ENCODE measurements at places on chromosomes 1 and 21.

GRCh38 chr1:42043811-42044210, 109.4 kb upstream of the GUCA2B start:
- DNase-seq: no peak

DNA sequence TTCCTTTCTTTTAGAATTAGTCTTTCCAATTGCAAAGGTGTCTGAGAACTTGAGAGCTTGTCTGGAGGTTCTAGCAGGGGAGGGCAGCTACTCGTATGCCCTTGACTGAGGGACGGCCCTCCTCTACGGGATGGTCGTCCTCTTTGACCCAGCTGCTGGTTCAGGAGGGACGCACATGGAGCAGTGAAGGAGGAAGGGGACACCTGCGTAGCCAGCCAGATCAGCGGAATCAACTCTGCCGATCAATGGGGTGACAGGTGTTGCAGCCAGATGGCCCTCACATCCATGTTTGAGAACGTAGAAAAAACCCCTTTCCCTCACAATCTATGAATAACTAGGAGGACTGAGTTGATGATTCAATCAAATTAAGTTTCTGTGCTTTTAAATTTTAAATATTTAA, 15.7 kb upstream of the A3GALT2 start:
- DNase-seq: no peak

- DNase-seq: no peak
Observed at GRCh38 chr1:12601700-12602658, 16.0 kb downstream of the DHRS3 start.

DNA sequence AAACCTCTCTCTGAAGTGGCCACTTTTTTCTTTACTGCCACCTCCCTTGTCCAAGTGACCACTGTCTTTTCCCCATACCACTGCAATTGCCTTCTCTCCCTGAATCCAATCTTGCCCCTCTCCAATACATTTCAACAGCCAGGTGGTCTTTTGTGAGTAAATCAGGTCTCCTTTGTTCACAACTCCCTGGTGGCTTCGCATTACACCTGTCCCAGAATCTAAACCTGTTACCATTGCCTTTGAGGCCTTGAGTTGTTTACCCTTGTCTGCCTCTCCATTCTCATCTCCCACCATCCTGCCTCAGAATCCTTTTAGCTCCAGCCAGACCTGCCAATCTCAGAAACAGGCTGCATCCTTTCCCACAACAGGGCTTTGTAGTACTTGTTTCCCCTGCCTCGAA, 21.8 kb upstream of the DYNLT5 start:
- DNase-seq: no peak

GRCh38 chr1:1427106-1427819, 6.2 kb upstream of the ANKRD65 start:
- no peak for DNase-seq

DNA sequence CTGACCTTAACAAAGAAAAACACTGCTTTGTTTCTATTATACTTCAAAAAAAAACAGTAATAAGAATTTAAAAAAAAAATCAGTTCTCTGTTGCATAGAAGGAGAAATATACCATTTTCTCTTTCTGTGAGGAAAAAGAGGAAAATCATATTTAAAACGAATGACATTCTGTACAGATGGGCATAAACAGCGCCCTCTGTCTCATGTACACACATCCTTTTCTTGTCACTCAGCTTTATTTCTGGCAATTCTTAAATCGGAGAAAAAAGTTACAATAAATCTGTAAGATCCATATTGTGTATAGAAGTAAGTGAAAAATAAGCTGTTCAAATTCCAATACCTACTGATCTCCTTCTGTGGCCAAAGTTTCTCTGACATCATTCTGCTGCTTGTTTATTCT, 245.4 kb downstream of the SMYD3 start:
- DNase-seq: no peak

GRCh38 chr1:5662086-5662743, 330.0 kb downstream of the NPHP4 start:
- DNase-seq: no peak

- no peak for DNase-seq
Observed at GRCh38 chr1:209787551-209787950, 3.2 kb upstream of the C1orf74 start.

GRCh38 chr21:29441651-29442050, 142.9 kb downstream of the BACH1 start:
- no peak for DNase-seq

GRCh38 chr1:53369034-53369750, 41.3 kb upstream of the LRP8 start:
- no peak for DNase-seq

DNA sequence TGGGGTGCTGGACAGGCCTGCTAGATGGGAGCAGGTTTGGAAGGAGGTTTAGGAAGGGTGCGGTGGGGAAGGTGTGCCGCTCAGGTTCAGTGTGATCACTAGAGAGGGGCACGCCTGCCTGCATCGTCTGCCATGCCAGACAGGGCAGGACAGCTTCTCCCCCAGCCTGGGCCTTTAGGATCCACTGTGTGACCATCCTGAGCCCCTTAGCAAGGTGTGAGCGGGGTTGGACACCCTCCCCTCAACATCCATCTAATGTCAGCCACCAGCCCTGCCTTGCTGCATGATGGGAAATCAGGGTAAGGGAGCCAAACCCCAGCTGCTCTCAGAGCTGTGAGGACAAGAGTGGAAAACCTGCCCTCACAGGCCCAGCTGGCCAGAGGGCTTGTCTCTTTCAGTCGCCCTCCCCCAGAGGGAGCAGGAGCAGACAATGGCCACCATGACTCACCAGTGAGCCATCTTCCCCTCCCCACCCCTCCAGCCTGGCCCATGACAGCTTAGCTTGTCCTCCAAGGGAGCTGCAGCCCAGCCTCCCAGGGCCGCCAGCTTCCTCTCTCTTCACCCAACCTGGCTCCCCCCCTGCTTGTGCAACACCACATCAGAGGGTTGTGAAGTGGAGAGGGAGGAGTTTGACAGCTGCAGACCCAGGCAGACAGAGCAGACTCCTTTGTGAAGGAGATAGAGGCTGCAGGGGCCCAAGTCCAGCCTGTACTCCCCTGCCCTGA, 37.0 kb downstream of the NUAK2 start:
- DNase-seq: peak; percentile 94

DNA sequence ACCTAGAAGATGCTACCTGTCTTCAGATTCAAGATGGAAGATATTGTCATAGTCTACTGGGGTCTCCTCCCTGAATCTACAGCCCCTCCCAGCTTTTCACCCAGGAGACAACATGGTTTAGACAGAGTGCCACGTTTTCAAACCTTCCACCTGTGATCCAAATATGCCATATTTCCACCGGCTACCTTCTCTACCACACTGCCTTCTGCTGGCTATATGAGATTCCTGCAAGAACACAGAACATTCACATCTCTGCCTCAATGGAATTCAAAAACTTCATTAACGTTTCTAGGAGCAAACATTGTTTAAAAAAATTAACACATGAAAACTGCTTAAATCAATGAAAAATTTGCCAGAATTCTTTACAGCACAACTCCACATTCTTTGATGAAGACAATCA, 12.9 kb upstream of the LELP1 start:
- DNase-seq: no peak

GRCh38 chr1:87864676-87865075, 536.0 kb downstream of the LMO4 start:
- DNase-seq: no peak

DNA sequence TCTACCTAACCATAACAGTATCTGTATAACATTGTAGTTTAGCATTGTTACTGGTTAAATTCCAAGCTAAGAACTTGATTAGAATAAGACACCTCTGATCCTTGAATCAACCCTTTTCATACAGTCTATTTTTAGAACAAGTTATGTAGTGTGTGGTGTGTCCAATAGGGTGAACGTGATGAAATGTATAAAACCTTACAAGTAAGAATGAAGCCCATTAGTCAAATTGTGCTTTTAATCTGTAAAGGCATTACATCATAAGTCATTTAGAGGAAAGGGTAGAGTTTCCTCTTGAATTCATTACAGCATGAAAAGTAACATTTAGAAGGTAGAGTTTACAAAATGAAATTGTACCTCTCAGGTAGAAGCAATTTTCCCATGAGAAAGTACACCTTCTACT, 479.2 kb downstream of the LTN1 start:
- DNase-seq: no peak

- no peak for DNase-seq
Observed at GRCh38 chr1:67441183-67441582, 11.0 kb upstream of the SERBP1 start.

GRCh38 chr1:106289265-106289928, 767.1 kb upstream of the PRMT6 start:
- no peak for DNase-seq

DNA sequence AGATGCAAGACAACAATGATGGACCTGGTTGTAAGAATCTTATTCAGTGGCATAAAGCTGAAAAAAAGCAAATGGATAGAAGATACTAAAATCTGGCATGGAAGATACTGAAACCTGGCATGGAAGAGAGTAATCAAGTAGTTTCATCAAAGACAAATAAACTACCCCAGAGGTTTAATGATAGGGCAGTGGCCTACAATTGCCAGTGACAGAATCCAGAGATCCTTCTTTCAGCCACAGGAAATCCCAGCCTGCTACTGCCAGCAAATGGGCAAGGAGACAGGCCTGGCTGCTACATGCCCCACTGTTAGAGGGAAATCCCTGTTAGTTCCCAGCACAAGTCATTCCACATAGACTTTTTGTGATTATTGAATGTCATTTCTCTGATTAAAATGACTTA, 409.4 kb downstream of the VAV3 start:
- no peak for DNase-seq

- no peak for DNase-seq
Observed at GRCh38 chr1:19725606-19726005, 60.9 kb downstream of the HTR6 start.

- DNase-seq: no peak
Observed at GRCh38 chr1:23184212-23184934, 15.7 kb upstream of the LUZP1 start.

GRCh38 chr1:58619286-58620054, 42.4 kb upstream of the TACSTD2 start:
- no peak for DNase-seq

DNA sequence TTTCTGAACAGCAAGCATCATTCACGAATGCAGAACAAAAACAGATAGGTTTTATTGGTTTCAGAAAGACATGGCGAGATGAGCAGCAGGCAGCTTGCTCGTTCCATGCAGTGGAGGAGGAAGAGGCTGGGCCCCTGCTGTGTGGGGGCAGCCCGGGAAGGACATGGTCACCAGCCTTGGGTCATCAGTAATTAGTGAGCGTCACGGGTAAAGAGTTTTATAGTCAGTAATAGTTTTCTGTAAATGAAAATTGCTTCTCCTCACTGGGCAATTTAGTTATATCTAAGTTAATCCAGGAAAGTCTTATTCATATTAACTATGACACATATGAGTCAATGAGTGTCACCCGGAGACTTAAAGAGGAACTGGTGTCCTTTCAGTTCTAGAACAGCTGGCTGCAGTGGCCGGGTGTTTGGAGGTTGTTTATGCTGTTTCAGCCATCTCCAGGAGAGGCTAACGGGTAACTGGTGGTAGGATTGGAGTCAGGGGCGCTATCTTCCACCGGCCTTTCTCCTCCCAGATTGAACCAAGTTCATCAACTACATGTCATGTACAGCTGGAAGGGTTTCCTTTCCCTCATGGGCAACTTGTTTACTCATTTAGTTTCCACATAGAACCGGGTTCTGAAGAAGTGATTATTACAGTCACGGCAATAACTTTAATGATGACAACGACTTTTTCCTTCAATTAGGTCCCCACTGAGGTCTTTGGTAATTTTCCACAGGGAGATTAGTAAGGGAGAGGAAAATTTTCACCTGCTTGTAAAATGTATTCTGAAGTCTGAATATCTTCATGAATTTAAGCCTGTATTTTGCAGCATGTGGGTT, 34.6 kb upstream of the SLC45A1 start:
- no peak for DNase-seq

DNA sequence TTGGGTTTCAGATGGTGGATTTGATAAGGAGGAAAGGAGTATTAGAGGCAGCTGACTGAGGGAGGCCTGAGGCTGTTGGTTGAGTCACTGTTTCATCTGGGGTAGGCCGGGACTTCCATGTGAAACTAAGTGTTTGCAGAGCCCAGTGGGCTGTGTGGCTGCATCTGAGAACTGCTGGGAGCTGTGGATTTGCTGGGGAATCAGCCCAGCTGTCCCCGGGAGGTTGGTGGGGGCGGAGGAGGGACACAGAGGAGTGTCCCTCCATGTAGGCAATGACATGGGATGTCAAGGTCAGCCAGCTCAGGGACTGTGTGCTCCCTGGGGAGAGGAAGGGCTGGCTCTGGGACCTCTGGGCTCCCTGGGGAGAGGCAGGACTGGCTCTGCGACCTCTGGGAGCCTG, 36.4 kb downstream of the SLC2A7 start:
- DNase-seq: no peak

DNA sequence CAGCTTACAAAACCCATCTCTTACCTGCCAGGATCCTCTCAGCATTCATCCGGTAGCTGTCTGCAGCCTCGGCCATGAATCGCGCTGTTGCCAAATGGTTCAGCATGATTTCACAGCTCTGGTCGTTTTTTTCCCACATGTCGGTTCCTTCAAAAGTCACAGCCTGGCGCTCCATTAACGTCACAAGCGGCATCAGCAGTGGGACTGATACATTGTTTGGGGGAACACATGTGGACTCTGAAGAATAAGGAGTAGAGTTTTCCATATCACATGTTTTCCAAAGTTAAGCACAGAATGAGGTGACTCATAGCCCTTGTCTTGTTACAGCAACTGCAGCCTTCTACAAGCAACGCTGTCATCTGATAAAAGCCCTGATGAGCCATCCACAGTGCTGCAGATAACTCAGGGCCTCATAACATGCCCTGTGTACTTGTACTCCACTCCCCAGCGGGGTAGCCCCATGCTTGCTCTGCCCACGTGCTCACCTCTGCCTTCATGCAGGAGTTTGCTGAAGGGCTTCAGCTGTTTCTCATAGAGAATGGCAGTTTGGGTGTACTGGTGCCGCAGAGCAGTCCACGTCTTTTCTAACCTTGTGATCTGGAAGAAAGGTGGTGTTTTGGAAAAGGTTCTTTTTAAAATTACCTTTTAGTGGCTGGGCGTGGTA, 114.2 kb downstream of the BCAR3 start:
- DNase-seq: peak; percentile 60

GRCh38 chr21:35321322-35322200, 272.5 kb upstream of the RUNX1 start:
- no peak for DNase-seq

DNA sequence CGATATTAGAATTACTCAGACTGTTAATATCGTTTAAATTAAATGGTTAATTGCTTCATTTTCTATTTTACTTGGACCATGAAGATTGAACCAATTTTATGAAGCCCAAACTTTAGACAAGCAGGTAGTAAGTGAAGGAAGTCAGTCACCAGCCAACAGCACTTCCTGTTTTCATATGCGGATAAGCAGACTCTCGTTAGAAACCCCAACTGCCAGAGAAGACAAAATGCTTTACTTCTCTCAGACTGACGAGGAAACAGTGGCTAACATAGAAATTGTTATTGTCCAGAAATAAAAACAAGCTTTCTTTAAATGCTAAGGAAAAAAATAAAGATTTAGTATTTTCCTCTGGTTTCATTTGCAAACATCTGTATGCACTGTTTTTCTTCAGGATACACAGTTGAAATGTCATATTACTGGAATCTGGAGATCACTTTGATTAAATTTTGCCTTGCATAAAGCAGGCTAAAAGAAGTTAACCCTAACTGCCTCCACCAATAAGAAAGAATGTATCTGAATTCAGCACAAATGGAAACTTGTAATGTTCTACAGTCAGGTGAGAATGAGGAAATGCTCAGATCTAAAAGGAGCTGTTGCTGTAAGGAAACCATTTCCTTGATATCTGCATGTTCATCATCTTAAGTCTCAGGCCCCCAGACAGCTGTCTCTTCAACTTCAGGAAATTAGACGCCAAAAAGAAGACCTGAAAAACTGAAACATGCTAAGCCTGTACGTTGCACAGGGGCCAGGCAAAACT, 129.8 kb upstream of the SAMSN1 start:
- no peak for DNase-seq

- no peak for DNase-seq
Observed at GRCh38 chr1:180524915-180525714, 22.7 kb upstream of the ACBD6 start.

Data from fibroblast of skin of left quadriceps (primary cell).